ENCODE measurements at places on chromosomes 3 and 15. TPM values are rescaled to one million over a fixed set of nuclear protein-coding genes. Genes with fewer than 3 reads are reported as not detected.

Gene KLHL40
- not detected for total RNA-seq

DNA sequence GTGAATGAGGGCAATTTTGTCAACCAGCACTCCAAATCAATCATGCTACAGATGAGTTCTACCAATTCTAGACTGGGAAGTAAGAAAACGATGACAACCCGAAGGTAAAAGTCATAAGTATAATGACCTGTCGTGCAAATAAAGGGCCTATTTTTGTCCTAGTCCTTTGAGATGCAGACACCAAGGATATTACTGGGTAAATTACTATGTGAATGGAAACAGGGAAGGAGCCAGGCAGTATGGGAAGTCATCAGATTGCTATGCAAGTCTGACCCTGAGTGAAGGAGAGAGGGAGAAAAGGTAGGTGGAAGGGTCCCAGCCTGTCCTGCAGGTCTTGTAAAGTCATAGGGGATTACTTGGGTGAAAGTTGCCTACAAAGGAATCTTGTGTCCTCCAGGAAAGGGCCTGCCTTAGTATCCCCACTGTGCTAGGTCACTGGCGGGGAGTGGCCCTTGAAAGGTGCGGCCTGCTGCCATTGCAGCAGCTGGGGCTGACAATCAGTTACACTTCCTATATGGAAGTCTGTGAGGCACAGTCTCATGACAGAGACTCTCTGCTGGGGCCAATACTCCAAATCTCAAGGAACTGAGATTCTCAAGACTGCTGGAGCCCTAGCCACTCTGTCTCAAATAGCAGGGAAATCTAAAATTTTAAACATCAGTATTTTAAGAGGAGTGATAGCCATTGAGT, 149.9 kb upstream of the SLC2A2 start:
- peaks cover 16% of the 10 kb centered on the region for H3K4me1 ChIP-seq
- no peak for DNase-seq
- H3K27ac ChIP-seq, result peak overlapping the region; percentile 33

Gene TMEM158
- total RNA-seq, result 4.7 TPM

Gene VGLL4
- total RNA-seq, result 58.0 TPM

DNA sequence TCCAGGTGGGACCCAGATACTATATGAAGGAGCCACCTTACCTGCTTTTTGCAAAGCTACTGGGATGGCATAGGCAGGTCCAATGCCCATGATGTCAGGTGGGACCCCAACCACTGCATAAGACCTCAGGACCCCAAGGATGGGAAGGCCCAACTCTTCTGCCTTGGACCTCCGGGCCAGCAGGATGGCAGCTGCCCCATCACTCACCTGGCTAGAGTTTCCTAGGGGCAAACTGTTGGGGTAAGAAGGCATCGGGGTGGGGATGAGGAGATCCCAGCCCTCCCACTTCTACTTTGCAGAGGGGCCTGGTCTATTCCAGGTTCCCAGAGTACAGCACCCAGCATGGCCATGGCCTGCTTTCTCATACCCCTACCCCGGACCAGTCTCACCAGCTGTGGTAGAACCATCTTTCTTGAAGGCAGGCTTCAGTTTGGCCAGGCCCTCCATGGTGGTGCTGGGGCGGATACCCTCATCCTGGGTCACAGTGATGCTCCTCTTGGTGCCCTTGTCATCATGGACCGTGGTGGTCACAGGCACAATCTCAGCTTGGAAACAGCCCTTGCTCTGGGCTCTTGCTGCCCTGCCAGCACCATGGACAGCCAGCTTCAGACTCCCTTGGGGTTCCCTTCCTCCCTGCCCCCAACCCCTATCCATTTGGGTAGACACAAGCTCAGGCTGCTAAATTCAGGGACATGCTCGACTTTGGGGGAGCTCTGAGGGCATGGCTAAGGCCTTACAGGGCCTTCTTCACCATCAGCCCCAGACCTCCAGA, 10.6 kb downstream of the ACAA1 start:
- no peaks in the 10 kb centered on the region for H3K4me1 ChIP-seq
- no peak overlapping the region for H3K27ac ChIP-seq
- H3K27me3 ChIP-seq, result no peaks in the 10 kb centered on the region
- no peak overlapping the region for H3K4me3 ChIP-seq
- no peak for DNase-seq

Gene ANXA2
- total RNA-seq, result 2,826 TPM

DNA sequence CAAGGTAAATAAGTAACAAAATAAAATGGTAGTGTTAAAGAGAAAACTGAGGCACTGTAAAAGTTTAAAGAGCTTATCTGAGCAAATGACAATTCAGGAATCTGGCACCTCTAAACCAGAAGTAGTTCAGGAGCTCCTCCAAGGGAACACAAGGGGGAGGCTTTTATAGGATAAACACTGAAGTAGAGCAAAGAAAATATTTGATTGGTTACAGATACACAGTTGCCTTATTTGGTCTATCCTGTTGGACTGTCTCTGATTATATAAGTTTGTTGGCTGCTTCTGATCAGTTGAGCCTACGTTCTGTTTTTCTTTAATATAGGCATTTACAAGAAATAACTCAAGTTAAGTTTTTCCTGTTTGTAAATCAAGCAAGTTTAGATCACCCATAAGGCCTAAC, 146.9 kb downstream of the ERC2 start:
- no peak overlapping the region for H3K4me3 ChIP-seq
- peaks cover 3% of the 10 kb centered on the region for H3K4me1 ChIP-seq
- H3K27me3 ChIP-seq, result no peaks in the 10 kb centered on the region
- H3K36me3 ChIP-seq, result no peaks in the 10 kb centered on the region

Gene THUMPD3
- total RNA-seq, result 42.7 TPM

Gene CFAP100
- total RNA-seq, result not detected

GRCh38 chr3:179902061-179902460, 134.7 kb downstream of the PEX5L start:
- H3K4me3 ChIP-seq, result no peak overlapping the region
- DNase-seq, result no peak
- peaks cover 7% of the 10 kb centered on the region for H3K27me3 ChIP-seq

- no peak for DNase-seq
- H3K4me3 ChIP-seq, result peak overlapping the region; percentile 100
- H3K27ac ChIP-seq, result peak overlapping the region; percentile 98
- peaks cover 29% of the 10 kb centered on the region for H3K4me1 ChIP-seq
These were observed 1.3 kb downstream of the BNIP2 start for GRCh38 chr15:59687836-59688235.

Gene CKMT1B
- not detected for total RNA-seq

Gene SMAD3
- 41.8 TPM for total RNA-seq

Gene RETNLB
- total RNA-seq, result not detected

DNA sequence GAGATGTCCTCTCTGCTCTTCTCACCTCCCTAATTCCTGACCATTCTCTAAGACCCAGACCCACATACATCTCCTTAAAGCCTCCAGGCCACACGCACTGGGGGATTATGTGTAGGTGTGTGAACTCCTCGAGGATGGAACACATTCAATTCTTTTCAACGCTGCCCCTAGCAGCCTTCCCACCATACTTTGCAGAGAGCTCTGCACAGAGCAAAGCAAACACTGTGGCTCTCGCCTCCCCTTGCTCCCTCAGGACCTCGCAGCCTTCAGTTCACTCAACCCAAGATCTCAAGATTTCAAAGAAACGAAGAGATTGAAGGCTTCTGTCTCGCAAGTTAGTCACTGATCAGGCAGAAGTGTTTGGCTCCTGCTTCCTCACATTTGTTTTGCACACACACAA, 6.0 kb downstream of the ACTC1 start:
- no peak overlapping the region for H3K4me3 ChIP-seq
- H3K27me3 ChIP-seq, result peaks cover 53% of the 10 kb centered on the region
- peak; percentile 6 for DNase-seq
- H3K4me1 ChIP-seq, result no peaks in the 10 kb centered on the region

Gene DYNLT2B
- total RNA-seq, result 10.9 TPM

- H3K27me3 ChIP-seq, result no peaks in the 10 kb centered on the region
- H3K27ac ChIP-seq, result no peak overlapping the region
- DNase-seq, result no peak
- H3K36me3 ChIP-seq, result no peaks in the 10 kb centered on the region
- no peak overlapping the region for H3K4me3 ChIP-seq
These were observed 1328.9 kb downstream of the ROBO2 start for GRCh38 chr3:78368636-78369345.

Gene PGBD4
- 1.8 TPM for total RNA-seq

Gene FETUB
- not detected for total RNA-seq

Gene DUOXA2
- not detected for total RNA-seq

Gene DNAH1
- total RNA-seq, result 8.7 TPM

Gene DUOX2
- under 0.01 TPM for total RNA-seq

- peaks cover 2% of the 10 kb centered on the region for H3K27me3 ChIP-seq
These were observed 243.1 kb upstream of the STT3B start for GRCh38 chr3:31289584-31289983.

GRCh38 chr3:159258934-159259333, 457.1 kb downstream of the MFSD1 start:
- H3K27me3 ChIP-seq, result no peaks in the 10 kb centered on the region
- DNase-seq, result no peak
- H3K4me1 ChIP-seq, result peaks cover 2% of the 10 kb centered on the region
- no peak overlapping the region for H3K27ac ChIP-seq
- no peak overlapping the region for H3K4me3 ChIP-seq
- H3K36me3 ChIP-seq, result no peaks in the 10 kb centered on the region

- H3K4me3 ChIP-seq, result no peak overlapping the region
- H3K27me3 ChIP-seq, result peaks cover 36% of the 10 kb centered on the region
- H3K4me1 ChIP-seq, result no peaks in the 10 kb centered on the region
- DNase-seq, result no peak
These were observed 32.3 kb downstream of the MOBP start for GRCh38 chr3:39499651-39500273.

- no peaks in the 10 kb centered on the region for H3K27me3 ChIP-seq
- H3K36me3 ChIP-seq, result no peaks in the 10 kb centered on the region
- H3K4me1 ChIP-seq, result no peaks in the 10 kb centered on the region
- no peak for DNase-seq
These were observed 276.6 kb upstream of the NR2F2 start for GRCh38 chr15:96053781-96054428.

Gene FAM81A
- total RNA-seq, result 0.72 TPM

Gene IL5RA
- not detected for total RNA-seq

Gene SLC28A1
- not detected for total RNA-seq

GRCh38 chr3:126964950-126965349, 18.0 kb upstream of the PLXNA1 start:
- H3K36me3 ChIP-seq, result no peaks in the 10 kb centered on the region
- H3K27ac ChIP-seq, result no peak overlapping the region
- H3K27me3 ChIP-seq, result no peaks in the 10 kb centered on the region
- no peak for DNase-seq

DNA sequence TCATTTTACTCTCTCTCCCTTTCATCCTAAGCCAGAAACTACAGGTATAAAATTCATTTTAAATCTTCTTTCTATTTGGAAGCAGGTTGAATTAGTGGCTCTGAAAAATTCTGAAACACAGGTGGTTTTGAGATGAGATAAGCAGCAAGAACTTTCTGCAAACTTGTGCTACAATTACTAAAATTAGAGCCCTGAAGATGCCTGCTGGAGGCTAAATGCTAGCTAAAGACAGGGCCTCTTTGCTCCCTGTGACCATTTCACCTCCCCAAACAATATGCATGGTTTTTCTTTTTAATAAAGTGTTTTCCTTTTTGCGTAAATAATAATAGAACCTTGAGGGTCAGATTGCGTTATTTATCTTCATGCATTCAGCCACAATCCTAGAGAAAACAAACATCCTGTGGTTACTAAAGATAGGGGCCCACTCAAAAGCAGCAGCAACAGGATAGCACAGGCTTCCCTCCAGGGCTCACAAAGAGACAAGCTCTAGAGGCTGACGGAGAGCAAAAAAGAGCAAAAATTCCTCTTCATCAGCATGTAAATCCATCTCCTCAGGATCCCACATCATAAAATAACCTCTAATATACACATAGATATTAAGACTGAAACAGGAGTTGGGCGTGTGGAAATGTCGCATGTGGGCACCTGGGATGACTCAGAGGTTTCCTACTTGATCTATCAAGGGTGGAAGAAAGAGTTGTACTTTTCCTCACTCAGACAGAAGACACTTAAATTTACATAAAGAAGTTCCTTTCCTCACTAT, 26.5 kb upstream of the CP start:
- no peaks in the 10 kb centered on the region for H3K27me3 ChIP-seq
- no peak overlapping the region for H3K4me3 ChIP-seq
- H3K36me3 ChIP-seq, result no peaks in the 10 kb centered on the region
- no peak for DNase-seq
- H3K27ac ChIP-seq, result no peak overlapping the region
- peaks cover 29% of the 10 kb centered on the region for H3K4me1 ChIP-seq

Gene SMCO1
- not detected for total RNA-seq

- H3K4me3 ChIP-seq, result no peak overlapping the region
- H3K27me3 ChIP-seq, result no peaks in the 10 kb centered on the region
- H3K27ac ChIP-seq, result peak overlapping the region; percentile 25
- peak; percentile 23 for DNase-seq
These were observed 2.6 kb upstream of the IL20RB start for GRCh38 chr3:136954980-136955780.
